ENCODE measurements at places on chromosomes 4 and X. TPM values are rescaled to one million over a fixed set of nuclear protein-coding genes. Genes with fewer than 3 reads are reported as not detected.

The STPG2 gene
- total RNA-seq: not detected

The TEC gene
- total RNA-seq: 3.4 TPM

GRCh38 chrX:123425471-123425870 lies 241.4 kb downstream of the GRIA3 start:
- H3K27me3 ChIP-seq: no peaks in the 10 kb centered on the region
- no peak overlapping the region for H3K4me3 ChIP-seq
- no peaks in the 10 kb centered on the region for H3K36me3 ChIP-seq

- peaks cover 39% of the 10 kb centered on the region for H3K36me3 ChIP-seq
- H3K27ac ChIP-seq: no peak overlapping the region
- no peak overlapping the region for H3K4me3 ChIP-seq
- peaks cover 10% of the 10 kb centered on the region for H3K4me1 ChIP-seq
Measured at GRCh38 chr4:118734491-118735205, 49.5 kb downstream of the METTL14 start.

DNA sequence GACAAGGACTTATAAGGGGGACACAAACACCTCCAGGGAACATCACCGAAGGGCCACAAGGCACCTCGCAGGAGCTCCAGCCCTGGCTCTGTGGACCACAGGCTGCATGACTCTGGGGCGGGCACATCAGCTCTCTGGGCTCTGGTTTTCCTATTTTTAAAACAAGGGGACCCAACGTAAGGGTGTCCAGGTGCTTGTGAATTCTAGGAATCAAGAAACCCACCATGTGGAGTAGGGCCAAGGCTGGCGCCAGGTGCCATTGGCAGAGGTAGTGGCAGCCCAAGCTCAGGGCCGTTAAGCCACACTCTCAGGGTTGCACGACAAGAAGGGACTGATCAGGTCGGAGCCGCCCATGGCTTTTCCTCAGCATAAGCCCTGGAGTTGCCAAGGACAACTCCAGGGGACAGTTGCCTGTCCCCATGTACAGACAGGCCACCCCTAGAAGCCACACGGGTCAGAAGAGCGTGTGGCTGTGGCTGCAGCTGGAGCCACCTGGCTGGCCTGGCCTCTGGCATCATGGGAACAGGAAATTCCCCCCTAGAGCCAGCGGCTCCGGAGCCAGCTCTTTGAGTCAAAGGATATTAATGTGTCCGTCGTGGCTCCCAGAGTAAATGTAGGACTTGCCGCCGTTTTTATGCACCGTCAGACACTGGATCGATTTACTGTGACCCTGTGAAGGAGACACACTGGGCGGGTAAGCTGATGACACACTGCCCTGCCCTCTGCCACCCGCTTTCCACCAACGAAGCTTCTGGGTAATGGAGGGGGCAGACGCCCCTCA lies 32.5 kb downstream of the WDR1 start:
- no peak overlapping the region for H3K4me3 ChIP-seq
- H3K4me1 ChIP-seq: no peaks in the 10 kb centered on the region
- no peak for DNase-seq
- H3K27ac ChIP-seq: no peak overlapping the region

DNA sequence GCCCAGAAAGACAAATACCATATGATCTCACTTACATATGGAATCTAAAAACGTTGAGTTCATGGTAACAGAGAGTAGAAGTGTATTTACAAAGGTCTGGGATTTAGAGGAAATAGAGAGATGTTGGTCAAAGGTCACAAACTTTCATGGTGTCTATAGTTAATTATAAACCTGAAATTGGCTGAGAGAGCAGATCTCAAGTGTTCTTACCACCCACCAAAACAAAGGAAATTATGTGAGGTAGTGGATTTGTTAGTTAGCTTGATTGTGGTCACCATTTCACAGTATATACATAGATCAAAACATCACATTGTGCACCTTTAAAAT lies 186.8 kb downstream of the NWD2 start:
- H3K27ac ChIP-seq: no peak overlapping the region
- H3K36me3 ChIP-seq: no peaks in the 10 kb centered on the region
- H3K4me3 ChIP-seq: no peak overlapping the region
- no peak for DNase-seq
- H3K27me3 ChIP-seq: peaks cover 22% of the 10 kb centered on the region

- H3K36me3 ChIP-seq: no peaks in the 10 kb centered on the region
- H3K27ac ChIP-seq: no peak overlapping the region
- no peak overlapping the region for H3K4me3 ChIP-seq
Measured at GRCh38 chr4:111806331-111806730, 338.9 kb upstream of the FAM241A start.

The TBC1D9 gene
- total RNA-seq: not detected

The LRP2BP gene
- 1.3 TPM for total RNA-seq

The GDPD2 gene
- total RNA-seq: 0.34 TPM

DNA sequence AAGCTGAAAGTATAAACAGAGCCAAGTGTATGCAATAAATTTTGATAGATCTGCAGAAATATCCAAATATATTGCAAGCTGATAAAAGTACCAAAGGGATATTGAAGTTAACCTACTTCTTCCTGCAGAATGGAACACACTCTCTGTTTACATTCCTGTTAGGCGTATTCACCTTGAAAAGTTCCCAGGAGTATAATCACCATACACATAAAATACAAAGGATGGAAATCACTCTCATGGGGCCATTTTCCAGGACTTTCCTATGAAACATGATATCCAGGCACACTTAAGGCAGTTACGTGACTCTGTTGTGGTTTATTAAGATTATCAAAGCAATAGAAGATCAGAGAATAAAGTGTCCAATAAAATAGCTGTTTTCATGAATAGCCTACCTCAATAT lies 1142.3 kb downstream of the NLGN4X start:
- H3K4me1 ChIP-seq: no peaks in the 10 kb centered on the region
- no peaks in the 10 kb centered on the region for H3K27me3 ChIP-seq
- no peaks in the 10 kb centered on the region for H3K36me3 ChIP-seq
- DNase-seq: no peak
- H3K4me3 ChIP-seq: no peak overlapping the region

DNA sequence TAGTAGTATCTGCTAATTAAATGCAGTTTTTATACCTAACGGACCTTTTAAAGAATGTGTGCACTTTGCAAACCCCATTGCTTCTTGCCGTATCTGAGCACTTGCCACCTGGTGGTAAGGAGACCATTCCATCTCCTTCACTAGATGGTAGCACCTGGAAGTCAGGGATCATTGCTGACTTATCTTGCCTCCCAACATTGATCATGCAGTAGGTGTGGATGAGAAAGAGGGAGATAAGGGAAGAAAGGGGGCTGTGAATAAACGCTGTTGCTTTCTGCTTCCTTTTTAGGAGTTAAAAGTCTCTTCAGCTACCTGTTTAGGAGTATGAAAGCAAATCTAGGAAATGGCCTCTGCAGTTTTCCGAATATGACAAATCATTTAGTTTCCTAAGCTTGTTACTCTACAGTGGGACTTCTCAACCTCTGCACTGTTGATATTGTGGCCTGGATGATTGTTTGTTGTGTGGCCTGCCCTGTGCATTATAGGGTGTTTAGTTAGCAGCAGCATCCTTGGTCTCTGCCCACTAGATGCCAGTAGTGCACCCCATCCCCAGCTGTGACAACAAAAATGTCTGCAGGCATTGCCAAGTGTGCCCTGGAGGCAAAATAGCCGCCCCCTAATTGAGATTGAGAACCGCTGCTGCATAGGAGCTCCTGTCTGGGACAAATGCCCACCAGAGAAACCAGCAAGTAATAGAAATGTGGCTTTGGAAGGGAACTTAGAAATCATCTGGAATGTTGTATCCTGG lies 38.8 kb downstream of the GAB1 start:
- H3K27me3 ChIP-seq: no peaks in the 10 kb centered on the region
- no peaks in the 10 kb centered on the region for H3K36me3 ChIP-seq
- DNase-seq: no peak
- H3K27ac ChIP-seq: no peak overlapping the region

The TMEM271 gene
- total RNA-seq: not detected

DNA sequence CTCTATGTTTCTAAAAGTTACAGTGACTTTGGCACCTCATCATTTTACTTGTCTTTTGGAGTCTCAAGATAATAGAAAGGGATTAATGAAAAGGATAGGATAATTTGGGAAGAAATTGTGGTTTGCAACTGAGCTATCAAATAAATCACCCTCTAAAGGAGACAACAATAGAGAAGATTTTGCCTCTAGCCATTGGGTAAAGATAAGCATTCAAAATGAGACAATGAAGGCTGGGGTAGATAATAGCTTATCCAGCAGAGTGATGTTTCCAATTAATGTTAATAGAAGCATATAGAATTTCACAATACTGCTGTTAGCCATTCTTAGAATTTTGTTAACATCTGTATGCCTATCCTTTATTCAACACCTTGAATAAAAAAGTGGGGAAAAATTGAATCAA lies 1177.6 kb downstream of the ADGRL3 start:
- H3K27ac ChIP-seq: no peak overlapping the region
- H3K27me3 ChIP-seq: no peaks in the 10 kb centered on the region
- H3K4me1 ChIP-seq: no peaks in the 10 kb centered on the region
- H3K4me3 ChIP-seq: no peak overlapping the region
- no peak for DNase-seq
- no peaks in the 10 kb centered on the region for H3K36me3 ChIP-seq

The IL9R gene
- 68.1 TPM for total RNA-seq

- DNase-seq: no peak
- no peaks in the 10 kb centered on the region for H3K4me1 ChIP-seq
- no peaks in the 10 kb centered on the region for H3K36me3 ChIP-seq
- H3K4me3 ChIP-seq: no peak overlapping the region
- no peak overlapping the region for H3K27ac ChIP-seq
Measured at GRCh38 chr4:175386776-175387507, 425.1 kb downstream of the GPM6A start.

The RBMXL3 gene
- not detected for total RNA-seq

DNA sequence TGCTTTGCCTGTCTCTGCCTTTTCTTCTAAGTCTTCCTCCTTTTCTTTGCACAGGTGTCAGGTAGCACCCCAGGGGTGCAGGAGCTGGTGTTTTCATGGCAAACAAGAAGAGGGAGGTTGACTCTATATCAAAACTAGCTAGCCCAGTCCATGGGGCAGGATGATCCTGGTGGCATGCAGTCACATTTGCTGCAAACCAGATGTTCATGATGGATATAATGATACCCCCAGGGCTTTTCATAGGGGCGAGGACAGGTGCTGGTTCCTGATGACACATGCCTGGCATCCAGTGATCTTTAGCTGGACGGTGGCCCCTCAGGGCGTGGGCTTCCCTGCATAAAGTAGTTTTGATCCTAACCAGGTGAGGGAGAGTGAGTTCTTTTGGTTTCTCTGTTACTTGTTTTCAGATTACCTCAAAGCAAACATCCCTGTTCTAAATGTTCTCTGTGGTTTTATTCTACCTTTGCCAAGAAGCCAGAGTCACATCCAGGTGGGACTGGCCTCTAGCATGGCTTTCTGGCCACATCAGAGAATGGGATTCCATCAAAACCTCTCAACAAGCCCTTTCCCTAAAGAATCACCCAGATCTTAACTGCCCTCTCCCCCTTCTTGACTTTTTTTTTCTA lies 11.2 kb upstream of the UBA6 start:
- H3K36me3 ChIP-seq: peaks cover 45% of the 10 kb centered on the region
- H3K4me1 ChIP-seq: peaks cover 18% of the 10 kb centered on the region
- no peak for DNase-seq

The ADGRL3 gene
- total RNA-seq: not detected

DNA sequence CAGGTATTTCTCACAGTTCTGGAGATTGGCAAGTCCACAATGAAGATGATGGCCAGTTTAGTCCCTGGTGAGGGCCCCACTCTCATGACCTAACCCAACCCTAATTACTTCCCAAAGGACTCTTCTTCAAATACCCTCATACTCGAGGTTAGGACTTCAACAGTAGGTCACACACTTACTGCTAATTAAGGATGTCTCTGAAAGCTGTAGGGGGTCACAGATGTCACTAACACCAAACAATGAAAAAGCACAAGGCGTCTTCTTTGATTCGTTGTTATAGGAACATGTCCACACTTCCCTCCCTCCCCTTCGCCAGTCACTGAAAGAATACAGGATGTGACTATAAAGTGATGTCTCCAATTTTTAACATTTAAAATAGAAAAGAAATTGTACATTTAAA lies 309.7 kb downstream of the PACRGL start:
- H3K36me3 ChIP-seq: no peaks in the 10 kb centered on the region
- no peak overlapping the region for H3K4me3 ChIP-seq
- H3K4me1 ChIP-seq: no peaks in the 10 kb centered on the region
- no peak overlapping the region for H3K27ac ChIP-seq
